ENCODE measurements at places on chromosomes 2 and 18.

- DNase-seq = no peak
Measured at GRCh38 chr2:161947406-161947805, 126.6 kb downstream of the DPP4 start.

DNA sequence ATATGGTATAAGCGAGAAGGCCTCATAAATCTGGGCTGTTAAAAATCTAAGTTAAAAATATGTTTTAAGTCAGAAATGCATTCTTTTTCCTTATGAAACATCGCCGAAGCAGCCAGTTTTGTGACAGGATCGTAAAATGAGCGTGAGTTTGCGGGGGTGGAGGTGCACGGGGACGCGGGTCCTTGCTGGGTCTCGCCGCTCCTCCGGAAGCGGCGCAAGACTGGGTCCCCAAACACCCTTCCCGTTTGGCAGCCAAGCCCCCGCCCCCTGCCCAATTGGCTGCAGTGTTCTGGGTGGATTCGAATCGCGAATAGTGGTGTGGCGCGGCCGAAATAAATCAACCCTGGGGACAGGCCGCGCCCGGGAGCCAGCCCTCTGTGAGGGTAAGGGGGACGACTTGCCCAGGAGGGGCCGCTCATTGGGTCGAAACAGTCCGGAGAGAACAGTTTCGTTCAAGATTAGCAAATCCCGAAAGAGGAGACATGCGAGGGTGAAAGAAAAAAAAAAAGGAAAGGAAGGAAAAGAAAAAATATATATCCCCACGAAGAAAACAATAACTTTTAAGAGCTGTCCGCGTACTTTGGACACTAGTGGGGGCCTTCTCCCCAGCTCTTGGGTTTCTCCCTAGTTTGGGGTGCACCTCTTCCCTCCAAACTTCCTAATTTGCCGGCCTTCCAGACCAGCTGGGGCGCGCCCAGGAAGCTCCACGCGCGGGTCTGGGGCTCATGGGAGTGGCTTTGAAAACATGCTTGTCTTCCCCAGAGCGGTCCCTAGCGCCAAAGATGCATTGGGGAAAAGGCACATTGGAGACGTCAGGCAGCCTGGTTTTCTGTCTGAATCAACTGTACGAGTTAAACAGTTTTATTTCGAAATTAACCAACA, 3.1 kb upstream of the GATA6 start:
- DNase-seq = peak; percentile 16

- no peak for DNase-seq
Measured at GRCh38 chr2:221502270-221503010, 69.7 kb downstream of the EPHA4 start.

DNA sequence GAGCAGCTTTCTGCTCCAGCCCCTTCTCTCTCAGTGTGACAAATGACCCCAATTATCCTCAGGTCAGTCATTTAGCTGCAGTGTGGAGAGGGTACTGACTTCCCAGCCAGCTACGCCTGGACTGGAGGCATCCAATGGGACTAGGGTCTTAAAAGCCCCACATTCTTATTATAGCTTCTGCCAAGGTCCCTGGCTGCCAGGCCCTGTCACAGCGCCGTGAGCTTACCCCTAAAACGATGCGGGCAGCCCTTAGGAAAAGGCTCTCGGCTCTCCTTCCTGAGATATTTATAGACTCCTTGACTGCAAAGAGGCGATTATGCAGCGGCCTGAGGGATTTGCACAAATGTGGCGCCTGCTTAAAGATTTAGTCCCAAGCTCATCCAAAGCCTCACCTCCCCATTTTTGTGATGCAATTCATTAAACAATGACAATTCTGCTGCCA, 69.2 kb upstream of the EDAR start:
- peak; percentile 94 for DNase-seq

GRCh38 chr2:170157025-170157684, 20.8 kb upstream of the MYO3B start:
- no peak for DNase-seq
